ENCODE measurements at places on chromosomes 13 and 19.
A peak's percentile ranks its signal among the peaks of the same experiment; 100 is the strongest.

- no peak for DNase-seq
These were observed 11.9 kb downstream of the MARK4 start for GRCh38 chr19:45263013-45263412.

DNA sequence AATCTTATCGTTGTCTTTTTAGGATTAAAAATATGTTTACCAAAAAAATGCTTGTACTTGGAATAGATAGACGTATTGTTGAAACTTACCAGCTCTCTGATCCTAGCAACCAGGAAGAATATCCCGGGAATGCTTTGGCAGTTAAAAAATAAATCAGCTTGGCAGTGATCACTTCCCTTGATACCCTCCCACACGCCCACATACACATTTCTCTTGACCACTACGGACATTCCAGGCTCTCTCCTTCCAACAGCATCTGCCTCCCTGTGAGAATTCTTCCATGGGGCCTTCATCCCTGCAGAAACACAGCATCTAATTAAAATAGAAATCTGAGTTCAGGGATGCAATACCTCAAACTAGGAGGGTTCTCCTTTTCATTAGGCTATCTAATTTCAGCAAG, 57.9 kb downstream of the THSD1 start:
- DNase-seq, result no peak

GRCh38 chr13:54750521-54750920, 1721.9 kb downstream of the OLFM4 start:
- no peak for DNase-seq

GRCh38 chr19:6044056-6044805, 66.1 kb downstream of the RFX2 start:
- DNase-seq, result no peak

GRCh38 chr19:45455707-45456499, 11.9 kb upstream of the FOSB start:
- peak; percentile 65 for DNase-seq

DNA sequence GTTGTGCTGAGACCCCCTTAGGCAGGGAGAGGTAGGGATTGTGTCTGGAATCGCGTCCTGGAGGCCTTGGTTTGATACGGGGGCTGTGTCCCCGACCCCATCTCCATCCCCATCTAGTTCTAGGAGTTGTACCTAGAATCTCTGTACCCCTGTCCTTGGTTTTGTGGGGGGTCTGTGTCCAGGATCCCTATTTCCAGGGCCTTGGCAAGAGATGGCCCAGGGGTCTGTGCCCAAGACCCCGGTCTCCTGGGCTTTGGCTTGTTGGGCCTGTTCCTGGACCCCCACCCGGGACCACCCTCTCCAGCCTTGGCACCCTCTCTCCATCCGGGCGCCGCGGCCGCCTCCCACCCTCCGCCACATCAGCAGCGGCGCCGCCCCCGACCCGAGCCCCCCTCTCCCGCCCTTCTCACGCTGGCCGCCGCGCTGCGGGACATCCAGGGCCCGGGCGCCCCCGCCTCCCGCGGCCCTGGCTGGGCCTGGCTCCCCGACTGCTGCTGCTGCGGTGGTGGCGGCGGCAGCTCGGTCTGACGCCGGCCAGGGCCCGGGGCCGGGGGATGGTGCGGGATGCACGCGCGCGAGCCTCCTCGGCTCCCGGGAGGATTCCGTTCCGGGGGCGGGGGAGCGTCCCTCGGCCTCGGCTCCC, at the start of gene NUMBL:
TSS of gene NUMBL (minus strand) at position 602 of the 643 bp plus-strand sequence. CDS start at position 434, 168 bp downstream.
- DNase-seq, result no peak

GRCh38 chr13:83677985-83678384, 204.3 kb downstream of the SLITRK1 start:
- DNase-seq, result no peak

DNA sequence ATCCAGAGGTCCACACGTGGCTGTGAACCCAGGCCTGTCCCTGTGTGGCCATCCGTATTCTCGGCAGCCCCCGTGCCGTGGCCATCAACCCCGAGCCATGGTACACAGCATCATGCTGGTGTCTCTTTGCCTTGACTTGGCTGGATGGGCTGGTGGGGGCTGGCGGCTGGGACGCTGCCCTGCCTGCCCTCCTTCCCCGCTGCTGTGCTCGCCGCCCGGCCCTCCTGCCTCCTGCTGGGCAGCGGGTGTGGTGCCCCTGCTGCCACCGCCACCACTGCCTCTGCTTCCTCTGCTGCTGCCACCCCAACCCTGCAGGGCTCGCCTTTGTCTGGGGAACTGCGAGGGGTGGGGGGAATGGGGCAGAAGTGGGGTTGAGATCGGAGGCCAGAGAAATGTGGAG, 19.7 kb upstream of the EHD2 start:
- DNase-seq, result no peak

- no peak for DNase-seq
These were observed 3.1 kb downstream of the NCAN start for GRCh38 chr19:19214892-19215291.

DNA sequence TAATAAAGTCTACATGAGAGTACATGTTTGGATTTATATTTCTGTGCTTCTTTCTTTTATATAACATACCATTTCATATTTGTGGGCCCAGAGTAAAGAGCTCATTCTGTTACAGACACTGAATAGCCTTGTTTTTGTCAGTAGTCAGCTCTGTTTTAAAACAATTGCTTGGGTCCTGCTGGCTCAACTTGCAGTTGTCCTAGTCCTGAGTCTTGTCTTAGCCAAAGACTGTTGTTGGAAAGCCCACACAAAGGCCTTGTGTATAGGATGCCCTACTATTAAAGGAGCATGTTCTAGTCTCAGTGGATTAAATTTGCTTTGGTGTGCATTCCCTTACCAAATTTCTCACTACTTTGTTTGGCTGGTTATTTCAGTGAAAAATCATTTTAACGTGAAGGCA, 3.8 kb upstream of the KCNRG start:
- no peak for DNase-seq

GRCh38 chr13:49958321-49958720, 22.2 kb upstream of the SPRYD7 start:
- DNase-seq, result no peak

- DNase-seq, result no peak
These were observed 826 bp downstream of the RASIP1 start for GRCh38 chr19:48739404-48740163.

DNA sequence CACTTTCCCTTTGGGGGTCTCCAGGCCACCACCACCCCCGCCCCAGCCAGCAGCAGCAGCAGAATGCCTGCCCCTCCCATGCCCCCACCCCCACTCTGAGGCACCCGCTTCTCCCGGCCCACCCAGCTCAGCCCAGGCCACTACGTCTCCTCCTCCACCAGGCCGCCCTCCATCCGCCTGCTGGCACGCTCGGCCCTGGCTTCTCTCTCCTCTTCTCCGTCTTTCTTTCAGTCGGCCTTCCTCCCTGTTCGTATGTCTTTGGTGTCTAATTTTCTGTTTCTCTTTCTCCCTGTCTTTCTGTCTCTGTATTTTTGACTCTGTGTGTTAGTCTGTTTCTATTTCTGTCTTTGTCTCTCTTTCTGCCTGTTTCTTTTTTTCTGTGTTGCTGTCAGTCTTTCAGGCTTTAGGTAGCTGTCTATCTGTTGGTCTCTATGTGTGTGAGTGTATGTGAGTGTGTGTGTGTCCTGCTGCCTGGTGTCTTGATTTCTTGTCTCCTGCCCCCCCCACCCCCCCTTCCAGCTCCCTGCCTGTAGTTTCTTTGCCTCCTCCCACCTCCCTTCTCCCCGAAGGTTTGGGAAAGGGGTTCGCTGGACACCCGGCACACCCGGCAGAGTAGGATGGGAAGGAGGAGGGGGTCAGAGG, at the start of gene LGI4:
TSS of gene LGI4 (minus strand) at position 459 of the 642 bp plus-strand sequence. CDS start at position 80, 379 bp downstream.
- no peak for DNase-seq

- no peak for DNase-seq
These were observed 1599.2 kb downstream of the OLFM4 start for GRCh38 chr13:54627646-54628372.

DNA sequence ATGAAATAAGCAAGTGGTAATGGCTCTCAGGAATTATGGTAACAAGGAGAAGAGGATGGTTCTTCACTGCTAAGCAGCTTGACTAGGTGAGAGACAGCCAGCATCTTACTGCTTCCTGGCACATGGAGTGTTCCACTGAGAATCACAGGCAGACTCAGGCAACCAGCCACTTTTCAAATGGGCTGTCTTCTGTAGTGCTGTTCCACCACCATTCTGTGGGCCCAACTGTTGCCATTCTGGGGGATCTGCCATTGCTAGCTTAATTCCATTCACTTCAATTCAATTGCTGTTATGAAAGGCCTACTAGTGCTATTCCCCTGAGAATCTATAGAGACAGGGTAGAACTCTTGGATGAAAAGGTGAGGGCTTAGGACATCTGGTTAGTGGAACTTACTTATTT, 341.9 kb downstream of the KCNRG start:
- DNase-seq, result no peak

GRCh38 chr19:6095760-6096159, 14.5 kb downstream of the RFX2 start:
- no peak for DNase-seq

GRCh38 chr13:66348745-66349690, 881.1 kb downstream of the PCDH9 start:
- no peak for DNase-seq

- DNase-seq, result no peak
These were observed 216 bp downstream of the SH2D3A start for GRCh38 chr19:6767081-6767356.

- DNase-seq, result no peak
These were observed 24.1 kb downstream of the MEGF8 start for GRCh38 chr19:42349378-42350107.

DNA sequence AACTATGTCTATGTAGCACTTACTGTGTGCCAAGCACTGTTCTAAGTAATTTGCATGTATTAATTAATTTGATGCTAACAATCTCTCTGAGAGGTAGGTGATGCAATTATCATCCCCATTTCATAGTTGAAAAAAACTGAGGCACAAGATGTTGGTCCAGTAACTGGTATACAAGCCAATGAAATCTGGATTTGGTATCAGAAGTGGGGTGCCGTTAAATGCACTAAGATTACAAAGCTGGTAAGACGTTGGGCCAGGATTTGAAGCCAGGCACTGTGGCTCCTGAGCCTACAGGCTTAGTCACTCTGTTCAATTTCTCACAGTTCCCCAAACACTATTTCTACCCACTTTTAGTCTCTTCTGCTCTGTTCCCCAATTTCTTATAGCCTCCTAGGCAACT, 70.4 kb upstream of the CACNA1A start:
- no peak for DNase-seq

- no peak for DNase-seq
These were observed 583.9 kb upstream of the MIR17HG start for GRCh38 chr13:90763476-90764150.

- DNase-seq, result no peak
These were observed 156.5 kb upstream of the TSC22D1 start for GRCh38 chr13:44732503-44733098.

DNA sequence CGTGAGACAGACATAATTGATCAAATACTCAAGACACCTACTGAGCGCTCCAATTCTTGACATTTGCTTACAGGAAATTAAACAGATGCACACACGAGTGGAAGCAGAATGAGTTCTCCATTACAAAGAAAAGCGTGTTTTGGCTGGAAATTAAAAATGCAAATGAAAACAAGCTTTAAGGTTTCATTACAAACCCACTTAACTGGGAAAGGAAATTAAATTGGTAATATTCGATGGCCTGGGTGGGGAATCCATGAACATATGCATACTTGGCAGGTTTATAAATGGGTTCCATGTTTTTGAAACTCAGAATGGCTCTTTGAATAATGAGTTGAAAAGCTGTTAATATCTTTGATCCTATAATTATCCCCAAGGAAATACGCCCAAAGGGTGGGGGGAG, 178.0 kb downstream of the IER2 start:
- no peak for DNase-seq

DNA sequence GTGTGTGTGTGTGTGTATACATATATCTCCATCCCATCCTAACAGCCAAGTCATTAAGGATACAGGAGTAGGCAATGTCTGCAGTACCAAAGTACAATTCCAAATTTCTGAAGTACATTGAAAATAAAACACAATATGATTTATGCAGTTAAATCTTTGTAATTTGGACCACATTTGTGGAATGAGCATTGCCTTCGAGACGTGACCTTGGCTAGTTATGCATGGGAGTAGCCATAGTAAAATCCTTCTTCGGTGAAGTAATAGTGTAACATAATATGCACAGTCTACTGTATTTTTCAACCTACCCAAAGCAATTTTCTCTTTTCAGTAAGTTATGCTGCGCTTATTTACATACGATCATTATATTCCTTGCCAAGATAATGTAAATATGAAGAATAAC, 665.7 kb upstream of the GPC6 start:
- no peak for DNase-seq

GRCh38 chr13:53141336-53141735, 112.7 kb downstream of the OLFM4 start:
- no peak for DNase-seq

GRCh38 chr13:37143911-37144310, 38.4 kb upstream of the CSNK1A1L start:
- DNase-seq, result no peak

DNA sequence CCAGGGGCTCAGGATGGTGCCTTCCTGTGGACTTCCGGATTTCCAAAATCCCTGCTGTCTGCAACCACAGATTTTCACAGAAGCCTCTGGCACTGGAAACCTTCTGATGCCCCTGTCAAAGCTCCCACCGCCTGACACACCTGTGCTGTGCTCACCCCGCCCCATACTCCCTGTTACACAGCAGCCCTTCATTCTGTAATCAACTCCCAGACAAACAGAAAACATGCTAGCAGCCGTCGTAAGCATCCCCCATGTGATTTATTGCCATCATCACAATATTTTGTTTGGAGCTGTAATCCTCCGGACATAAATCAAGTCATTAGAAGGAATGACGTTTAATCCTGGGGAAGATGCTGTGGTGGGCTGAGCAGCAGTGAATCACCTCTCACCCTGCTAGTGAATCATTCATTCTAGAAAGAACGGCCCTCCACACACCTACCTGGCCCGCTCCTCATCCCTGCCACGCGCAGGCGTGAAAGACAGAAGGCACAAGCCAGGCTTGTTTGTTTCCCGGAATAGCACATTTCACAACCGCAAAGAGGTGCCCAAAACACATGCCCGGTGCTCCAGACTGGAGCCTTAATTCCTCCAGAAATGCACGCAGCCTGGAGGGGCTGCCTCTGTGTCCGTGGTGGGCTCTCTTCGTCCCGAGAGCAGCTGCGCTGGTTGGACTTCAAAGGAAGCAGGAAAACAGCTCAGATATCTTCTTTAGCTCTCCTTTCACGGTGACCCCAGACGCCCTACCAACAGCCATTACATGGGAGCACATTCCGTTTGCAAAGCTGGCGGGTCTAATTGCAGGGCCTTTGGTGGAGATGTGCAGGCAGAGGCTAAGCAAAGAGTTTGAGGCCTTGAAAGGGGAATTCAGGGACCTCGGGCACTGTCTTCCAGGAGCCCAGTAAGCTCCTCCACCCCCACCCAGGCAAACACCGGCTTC, 41.3 kb upstream of the KCTD15 start:
- no peak for DNase-seq
